ENCODE measurements at places on chromosomes 3 and 15.

DNA sequence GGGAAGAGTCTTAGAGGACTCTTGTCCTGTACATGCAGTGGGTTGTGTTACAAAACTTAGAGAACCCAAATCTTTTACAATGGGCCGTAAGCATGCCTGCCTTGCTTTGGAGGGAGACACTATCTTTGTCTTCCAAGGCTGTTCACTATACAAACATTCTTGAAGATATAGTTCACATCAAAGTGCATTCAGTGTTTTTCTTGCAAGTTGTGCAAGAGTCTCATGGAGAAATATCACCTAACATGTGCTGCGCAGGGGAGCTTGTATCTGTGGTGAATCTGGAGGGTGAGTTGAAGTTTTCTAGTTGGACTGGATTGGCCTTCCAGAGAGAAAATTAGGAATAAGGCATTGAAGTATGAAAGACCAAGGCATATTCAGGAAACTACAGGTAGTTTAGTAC lies 7.8 kb upstream of the PRTG start:
- DNase-seq, result no peak

DNA sequence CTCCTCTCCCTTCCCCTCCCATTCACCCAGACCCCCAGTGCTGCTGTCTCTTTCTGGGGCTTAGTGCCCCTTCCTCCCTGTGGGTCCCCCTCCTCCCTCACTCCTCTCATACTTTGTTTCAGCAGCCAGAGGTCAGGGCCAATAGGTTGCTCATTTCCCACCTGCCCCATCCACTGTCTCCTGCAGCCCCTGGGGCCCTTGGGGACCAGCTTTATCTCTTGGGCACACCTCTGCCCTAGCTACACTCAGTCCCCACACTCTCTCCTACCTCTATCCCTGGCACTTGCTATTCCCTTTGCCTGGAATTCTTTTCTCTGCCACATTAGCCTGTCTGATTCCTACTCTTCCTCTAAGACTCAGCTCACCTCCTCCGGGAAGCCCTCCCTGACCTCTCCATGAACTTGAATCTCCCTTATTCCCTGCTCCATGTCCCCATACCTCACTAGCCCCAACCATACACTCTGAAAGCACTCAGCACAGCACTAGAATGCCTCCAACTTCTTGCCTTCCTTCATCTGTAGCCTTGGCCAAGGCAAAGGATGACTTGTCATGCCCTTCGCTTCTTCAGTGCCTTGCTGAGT lies 14.6 kb downstream of the ANPEP start:
- DNase-seq, result no peak

- no peak for DNase-seq
Measured at GRCh38 chr3:50339485-50340146, 1.0 kb downstream of the RASSF1 start.

DNA sequence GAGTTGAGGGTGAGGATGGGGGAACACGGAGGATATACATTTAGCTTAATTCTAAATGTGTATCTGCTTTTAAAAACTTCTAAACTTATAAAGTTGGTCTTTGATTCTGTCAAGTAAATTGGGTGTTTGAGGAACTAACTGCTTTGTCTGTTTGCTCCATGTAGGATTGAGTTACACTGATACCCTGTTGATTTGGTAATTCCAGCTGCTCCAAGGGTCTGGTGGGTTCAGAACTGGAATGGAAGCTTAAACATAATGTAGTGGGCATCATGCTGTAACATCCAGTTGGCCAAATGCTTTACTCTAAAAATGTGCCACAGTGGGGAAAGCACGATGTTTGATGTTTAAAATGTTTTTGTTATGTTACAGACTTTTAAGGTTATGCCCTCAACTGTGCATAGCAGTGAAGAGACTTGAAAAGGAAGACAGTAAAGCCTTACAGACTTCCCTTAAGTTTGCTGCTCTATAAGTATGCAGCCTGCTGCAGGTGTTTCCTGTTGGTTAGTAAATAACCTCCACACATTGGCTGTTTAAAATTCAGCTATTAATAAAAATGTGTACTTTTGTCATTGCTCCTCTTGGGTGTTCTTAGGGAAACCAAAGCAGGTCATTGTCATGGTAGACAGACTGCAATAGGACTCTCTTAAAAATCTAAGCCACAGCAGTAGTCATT lies 5.9 kb upstream of the EDEM1 start:
- DNase-seq, result no peak

- DNase-seq, result no peak
Measured at GRCh38 chr15:76696840-76697239, 208.3 kb downstream of the SCAPER start.
